Astrocyte (in vitro differentiated cells and primary cell): ENCODE measurements at places on chromosomes 16 and 17. TPM values are rescaled to one million over a fixed set of nuclear protein-coding genes. Genes with fewer than 3 reads are reported as not detected.

DNA sequence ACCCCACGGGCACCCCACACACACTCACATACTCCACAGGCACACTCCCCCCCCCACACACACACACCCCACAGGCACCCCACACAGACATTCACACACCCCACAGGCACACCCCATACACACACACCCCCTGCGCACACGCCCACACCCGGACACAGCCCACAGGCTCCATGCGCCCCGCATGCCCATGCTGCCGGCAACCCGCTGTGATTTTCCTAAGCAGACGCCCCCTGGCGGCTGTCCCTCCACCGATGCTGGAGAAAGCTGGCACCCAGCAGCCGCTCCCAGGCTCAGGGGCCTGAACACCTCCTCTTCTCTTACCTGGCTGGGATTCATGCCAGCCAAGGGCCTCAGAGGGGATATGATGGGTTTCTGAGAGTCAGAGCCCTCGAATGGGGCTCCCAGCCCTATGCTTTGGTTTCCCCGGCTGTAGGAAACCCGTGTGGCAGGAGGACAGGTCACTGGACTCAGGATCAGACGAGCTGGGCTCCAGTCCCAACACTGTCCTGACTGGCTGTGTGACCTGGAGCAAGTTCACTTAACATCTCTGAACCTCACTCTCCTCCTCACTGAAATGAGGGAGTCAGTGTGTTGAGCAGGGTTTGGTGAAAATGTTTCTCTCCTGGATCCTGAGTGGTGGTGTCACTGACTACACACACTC, 19.6 kb upstream of the TNFRSF13B start:
- no peaks in the 10 kb centered on the region for H3K27me3 ChIP-seq
- no peak overlapping the region for H3K4me3 ChIP-seq
- peak; percentile 36 for DNase-seq
- no peaks in the 10 kb centered on the region for H3K36me3 ChIP-seq
- no peak overlapping the region for H3K27ac ChIP-seq

GRCh38 chr17:32565401-32565800, 78.6 kb downstream of the CDK5R1 start:
- peaks cover 6% of the 10 kb centered on the region for H3K4me1 ChIP-seq
- H3K4me3 ChIP-seq: no peak overlapping the region
- no peak for DNase-seq
- H3K27me3 ChIP-seq: no peaks in the 10 kb centered on the region

- H3K27ac ChIP-seq: no peak overlapping the region
- no peak for DNase-seq
- peaks cover 29% of the 10 kb centered on the region for H3K27me3 ChIP-seq
- no peak overlapping the region for H3K4me3 ChIP-seq
Observed at GRCh38 chr17:79027274-79027924, 3.4 kb downstream of the C1QTNF1 start.

The CAPNS2 gene
- 2.1 and 3.4 TPM in 2 replicates for total RNA-seq

DNA sequence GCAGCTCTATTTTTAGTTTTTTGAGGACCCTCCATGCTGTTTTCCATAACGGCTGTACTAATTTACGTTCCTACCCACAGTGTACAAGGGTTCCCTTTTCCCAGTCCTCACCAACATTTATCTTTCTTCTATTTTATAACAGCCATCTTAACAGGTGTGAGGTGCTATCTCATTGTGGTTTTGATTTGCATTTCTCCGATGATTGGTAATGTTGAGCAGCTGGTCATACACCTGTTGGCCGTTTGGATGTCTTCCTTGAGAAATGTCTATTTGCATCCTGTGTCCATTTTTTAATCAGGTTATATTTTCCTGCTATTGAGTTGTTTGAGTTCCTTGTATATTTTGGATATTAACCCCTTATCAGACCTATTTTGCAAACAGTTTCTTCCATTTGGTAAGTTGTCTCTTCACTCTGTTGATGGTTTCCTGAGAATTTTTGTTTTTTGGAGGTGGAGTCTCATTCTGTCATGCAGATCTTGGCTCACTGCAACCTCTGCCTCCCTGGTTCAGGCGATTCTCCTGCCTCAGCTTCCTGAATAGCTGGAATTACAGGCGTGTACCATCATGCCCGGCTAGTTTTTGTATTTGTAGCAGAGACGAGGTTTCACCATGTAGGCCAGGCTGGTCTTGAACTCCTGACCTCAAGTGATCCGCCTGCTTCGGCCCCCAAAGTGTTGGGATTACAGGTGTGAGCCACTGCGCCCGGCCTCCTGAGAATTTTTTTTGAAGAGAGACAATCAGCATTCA, 279.6 kb downstream of the SNX29 start:
- H3K4me3 ChIP-seq: no peak overlapping the region
- H3K27ac ChIP-seq: no peak overlapping the region
- DNase-seq: no peak
- peaks cover 3% of the 10 kb centered on the region for H3K4me1 ChIP-seq
- H3K36me3 ChIP-seq: no peaks in the 10 kb centered on the region

GRCh38 chr16:86517652-86518258, 7.4 kb downstream of the FOXF1 start:
- no peaks in the 10 kb centered on the region for H3K4me1 ChIP-seq
- DNase-seq: no peak
- no peaks in the 10 kb centered on the region for H3K36me3 ChIP-seq

DNA sequence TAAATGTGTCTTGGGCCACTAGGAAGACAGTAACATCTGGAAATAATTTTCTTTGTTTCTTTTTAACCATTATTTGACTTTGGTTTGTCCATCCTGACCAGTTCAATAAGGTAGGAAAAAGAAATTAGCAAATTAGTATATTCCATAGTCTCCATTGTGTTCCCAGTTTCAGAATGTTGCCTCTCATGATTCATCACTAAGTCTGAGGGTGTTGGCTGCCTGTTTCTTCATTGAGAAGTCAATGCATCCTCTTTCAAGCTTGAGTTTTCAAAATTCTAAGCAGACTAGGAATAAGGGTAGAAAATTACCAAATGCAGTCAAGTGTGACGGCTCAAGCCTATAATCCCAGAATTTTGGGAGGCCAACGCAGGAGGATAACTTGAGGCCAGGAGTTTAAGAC, 41.9 kb downstream of the ZFHX3 start:
- H3K27me3 ChIP-seq: no peaks in the 10 kb centered on the region
- H3K36me3 ChIP-seq: no peaks in the 10 kb centered on the region
- no peak overlapping the region for H3K4me3 ChIP-seq
- peaks cover 8% of the 10 kb centered on the region for H3K4me1 ChIP-seq
- DNase-seq: no peak

The C16orf95 gene
- total RNA-seq: 3.3 and 3.6 TPM in 2 replicates

DNA sequence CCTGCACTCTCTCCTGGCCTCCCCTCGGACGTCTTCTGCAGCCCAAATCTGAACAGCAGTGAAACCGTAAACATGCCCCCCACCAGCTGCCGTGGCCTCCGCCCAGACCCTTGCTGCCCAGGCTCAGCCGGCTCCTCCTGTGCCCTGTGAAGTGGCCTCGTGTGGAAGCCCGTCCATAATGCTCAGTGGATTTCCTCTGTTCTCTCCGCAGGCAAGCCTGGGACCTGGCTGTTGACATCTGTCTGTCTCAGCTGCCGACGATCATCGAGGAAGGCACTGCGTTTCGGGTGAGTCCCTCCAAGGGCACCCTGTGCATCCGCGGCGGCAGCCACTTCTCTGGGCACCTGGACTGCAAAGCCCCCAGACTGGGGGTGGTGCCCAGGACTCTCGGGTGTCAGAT, 153.9 kb upstream of the CHMP6 start:
- no peaks in the 10 kb centered on the region for H3K27me3 ChIP-seq
- DNase-seq: no peak
- H3K27ac ChIP-seq: no peak overlapping the region
- H3K36me3 ChIP-seq: no peaks in the 10 kb centered on the region
- H3K4me3 ChIP-seq: no peak overlapping the region

DNA sequence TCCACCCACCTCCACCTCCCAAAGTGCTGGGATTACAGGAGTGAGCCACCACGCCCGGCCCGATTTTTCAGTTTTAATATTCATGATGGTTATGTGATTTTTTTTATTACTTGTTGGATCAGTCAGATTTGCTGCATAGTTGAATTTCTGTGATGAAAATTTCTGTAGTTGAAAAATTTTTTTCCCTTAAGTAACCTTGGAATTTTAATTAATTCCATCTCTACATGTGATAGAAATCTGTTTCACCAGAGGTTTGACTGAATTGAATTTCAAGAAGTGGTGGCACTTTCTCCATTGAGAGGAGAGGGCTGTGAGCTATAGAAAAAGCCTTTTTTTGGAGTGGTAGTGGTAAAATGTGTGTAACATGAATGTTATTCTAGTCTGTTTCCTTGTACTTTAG, 24.7 kb downstream of the WIPF2 start:
- H3K27me3 ChIP-seq: no peaks in the 10 kb centered on the region
- no peak for DNase-seq
- no peaks in the 10 kb centered on the region for H3K36me3 ChIP-seq
- no peak overlapping the region for H3K27ac ChIP-seq
